Brain (organoid and tissue), 16 donors: ENCODE measurements at places on chromosomes 1 and 21.

- no peak for DNase-seq
These were observed 37.4 kb downstream of the SMYD2 start for GRCh38 chr1:214318356-214318755.

GRCh38 chr1:208182880-208183645 is 61.1 kb downstream of the PLXNA2 start:
- DNase-seq = no peak

DNA sequence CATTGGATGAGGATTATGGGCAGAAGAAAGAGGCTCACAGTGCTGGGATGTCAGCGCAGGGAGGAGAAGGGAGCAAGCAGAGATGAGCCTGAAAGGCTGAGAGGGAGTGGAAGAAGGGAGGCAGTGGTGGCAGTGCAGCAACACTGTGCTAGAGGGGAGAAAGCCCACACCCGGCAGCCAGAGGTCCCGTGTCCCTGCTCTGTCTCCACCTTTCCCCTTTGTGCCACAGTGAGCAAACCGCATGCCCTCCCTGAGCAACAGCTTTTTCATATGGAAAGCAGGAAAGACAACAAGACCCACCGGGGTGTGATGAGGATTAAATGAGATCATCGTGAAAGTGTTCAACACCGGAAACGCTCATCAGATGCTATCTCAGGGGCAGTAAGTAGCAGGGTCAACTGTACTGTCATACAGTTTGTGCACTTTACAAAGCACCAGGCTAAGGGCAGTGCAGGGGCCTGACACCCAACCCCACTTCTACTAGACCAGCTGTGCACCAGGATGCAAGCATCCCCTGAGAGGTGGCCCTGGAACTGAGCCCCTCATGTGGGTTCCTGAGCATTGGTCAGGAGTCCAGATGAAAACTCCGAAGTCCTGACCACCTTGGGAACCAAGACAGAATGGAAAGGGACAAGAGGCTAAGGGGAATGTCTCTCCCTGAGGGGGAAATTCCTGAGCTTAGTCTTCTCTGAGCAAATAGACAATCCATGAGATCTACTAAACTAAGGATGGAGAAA is 9.1 kb downstream of the NHLH1 start:
- DNase-seq = no peak

DNA sequence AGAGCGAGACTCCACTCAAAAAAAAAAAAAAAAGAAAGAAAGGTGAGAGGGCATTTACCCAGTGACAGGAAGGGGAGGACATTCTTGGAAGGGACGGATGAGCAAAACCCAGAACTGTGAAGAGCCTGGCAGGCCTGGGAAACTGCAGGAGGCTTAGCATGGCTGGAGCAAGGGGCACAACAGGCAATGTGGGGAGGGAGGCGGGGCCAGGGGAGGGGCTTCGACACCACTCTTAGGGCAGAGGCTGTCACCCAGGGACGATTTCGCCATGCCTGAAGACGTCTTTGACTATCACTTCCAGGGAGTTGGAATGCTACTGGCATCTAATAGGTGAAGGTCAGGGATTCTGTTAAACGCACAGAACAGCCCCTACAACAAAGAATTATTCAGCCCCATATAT is 184.0 kb downstream of the HUNK start:
- no peak for DNase-seq

DNA sequence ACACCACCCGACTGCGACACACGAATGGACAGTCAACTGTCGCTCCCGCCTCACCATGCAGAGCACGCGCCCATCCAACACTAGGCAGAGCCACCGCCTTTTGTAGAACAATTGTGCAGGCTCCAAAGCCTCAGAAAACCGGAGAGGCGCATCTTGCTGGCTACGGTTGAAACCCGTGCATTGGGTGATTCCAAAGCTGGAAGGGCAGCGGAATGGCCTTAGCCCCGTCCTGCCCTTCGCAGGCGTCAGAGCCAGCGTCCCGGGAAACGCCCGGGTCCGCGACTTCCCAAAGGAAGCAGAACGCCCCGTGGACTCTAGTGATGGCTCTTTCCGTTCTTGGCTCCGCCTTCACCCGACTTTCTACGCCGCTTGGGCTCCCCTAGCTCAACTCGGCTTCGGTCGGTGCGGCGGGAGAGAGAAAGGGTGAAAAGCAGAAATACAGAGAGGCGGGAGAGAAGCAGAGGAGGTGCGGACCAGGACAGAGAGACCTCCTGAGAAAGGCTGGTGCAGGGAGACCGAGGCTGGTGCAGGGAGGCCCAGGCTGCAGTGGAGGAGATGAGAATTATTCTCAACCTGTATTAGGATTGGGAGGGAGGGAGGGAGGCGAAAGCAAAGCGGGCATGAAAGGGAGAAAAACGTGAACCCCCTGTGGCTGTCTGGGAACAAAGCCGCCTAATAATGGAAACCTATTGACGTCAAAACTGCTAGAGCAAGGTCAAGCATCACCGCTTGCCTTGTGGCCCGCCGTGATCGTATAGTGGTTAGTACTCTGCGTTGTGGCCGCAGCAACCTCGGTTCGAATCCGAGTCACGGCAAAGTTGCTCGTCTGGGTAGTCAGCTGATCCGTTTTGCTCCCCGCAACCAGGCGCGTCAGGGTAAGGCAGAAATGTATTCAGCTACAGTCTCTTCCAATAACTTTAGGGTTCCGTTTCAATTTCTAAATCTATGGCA is 99.5 kb downstream of the PRKAB2 start:
- DNase-seq = peak; percentile 51

- no peak for DNase-seq
These were observed 2.9 kb downstream of the TNFAIP8L2 start for GRCh38 chr1:151159373-151159772.

- DNase-seq = no peak
These were observed 85.2 kb upstream of the KCND3 start for GRCh38 chr1:112074711-112075110.

GRCh38 chr1:218886101-218886871 is 287.4 kb upstream of the LYPLAL1 start:
- peak; percentile 31 for DNase-seq

GRCh38 chr1:207959141-207959825 is 48.4 kb upstream of the CD34 start:
- peak; percentile 35 for DNase-seq

GRCh38 chr1:8821084-8821483 is 3.6 kb upstream of the RERE start:
- no peak for DNase-seq

DNA sequence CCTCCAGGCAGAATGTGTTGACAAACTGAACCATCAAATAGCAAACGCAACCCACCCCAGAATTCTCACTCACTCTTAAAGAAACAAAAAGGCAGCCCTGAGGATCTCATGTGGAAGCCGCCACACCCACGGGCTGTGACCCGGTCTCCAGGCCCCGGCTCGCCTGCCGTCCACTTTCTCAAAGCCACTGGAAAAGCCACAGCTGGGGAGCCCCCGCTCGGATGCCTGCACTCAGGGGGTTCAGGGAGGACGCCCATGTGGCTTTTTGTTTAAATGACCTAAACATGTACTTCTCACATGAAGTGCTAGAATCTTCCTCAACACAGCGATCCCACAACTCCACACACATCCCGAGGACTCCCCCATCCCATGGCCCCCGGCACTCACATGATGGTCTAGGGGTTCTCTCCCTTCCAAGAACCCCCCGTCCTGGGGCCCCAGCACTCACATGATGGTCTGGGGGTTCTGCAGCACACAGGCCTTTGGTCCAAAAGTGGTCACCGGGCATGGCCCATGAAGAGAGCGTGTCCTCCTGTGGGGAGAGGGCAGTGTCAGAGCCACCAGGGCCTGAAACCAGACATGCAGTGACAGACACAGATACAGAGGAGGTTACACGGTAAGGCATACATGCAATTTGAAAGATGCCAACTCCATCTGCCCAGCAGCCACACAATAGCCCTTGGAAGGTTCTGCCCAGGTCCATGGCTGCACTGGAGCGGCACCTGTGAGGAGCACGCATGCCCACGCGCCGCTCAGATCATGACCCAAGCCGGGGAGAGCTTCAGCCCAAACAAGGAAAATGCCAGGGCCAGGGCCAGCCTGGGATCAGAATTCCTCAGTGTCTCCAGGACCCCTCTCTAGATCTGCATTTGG is 16.5 kb downstream of the NADK start:
- no peak for DNase-seq

- no peak for DNase-seq
These were observed 85.8 kb downstream of the NIBAN1 start for GRCh38 chr1:184888505-184888904.

GRCh38 chr1:178536844-178537371 is 24.0 kb downstream of the TEX35 start:
- peak; percentile 97 for DNase-seq

- peak; percentile 62 for DNase-seq
These were observed 547 bp downstream of the PDPN start for GRCh38 chr1:13583966-13584791.

GRCh38 chr1:80523861-80524260 is 1276.9 kb upstream of the ADGRL2 start:
- no peak for DNase-seq

DNA sequence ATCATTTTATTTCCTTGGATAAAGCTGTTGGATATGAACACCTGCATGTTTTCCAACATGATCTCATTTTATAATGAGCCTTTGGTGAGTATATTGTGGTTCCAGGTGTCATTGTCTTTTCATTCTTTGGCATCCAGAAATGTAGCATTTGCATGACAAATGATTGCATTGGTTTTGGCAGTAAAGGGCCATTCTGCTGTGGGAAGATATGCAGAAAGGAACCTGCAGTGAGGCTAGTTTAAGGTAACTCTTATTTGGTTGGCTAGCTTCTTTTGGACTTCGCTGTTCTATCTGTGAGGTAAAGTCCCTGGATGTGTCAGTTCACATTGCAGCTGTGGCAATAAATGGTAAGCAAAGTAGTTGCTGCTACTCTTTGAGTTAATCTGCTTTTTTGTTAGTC is 343.0 kb downstream of the AMY1C start:
- no peak for DNase-seq

DNA sequence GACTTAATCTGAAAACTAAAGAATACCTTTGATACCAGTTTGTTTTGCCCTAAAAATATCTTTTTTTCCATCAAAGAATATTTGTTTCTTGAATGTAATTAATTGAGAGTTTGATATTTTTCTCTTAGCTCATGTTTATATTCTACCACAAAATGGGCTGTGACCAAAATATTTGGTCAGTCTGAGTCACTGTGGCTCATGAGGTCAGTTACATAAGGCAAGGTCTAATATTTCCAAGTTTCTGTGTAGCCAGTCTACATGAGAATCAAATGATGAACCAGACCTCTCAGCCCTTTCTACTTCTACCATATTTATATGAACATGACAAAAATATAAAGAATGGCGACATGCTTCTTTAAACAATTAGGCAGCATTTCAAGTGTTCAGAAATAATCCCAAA is 83.0 kb upstream of the IVNS1ABP start:
- DNase-seq = no peak

DNA sequence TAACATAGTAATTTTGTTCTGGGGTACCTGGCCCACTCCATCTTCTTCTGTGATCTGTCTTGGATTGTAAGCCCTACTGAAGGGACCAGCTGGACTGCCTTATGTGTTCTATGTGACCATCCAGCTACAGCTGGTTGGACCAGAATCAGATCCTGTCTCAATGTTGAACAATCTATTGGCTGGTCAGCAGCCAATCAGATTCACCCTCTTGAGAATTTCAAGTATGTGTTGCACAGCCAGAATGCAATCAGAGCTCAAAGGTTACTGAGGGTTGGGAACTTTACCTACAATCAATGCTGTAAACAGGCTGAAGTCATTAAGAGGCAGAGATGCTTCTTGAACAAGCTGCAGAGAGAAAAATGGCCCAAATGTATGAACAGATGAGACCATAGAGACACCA is 61.9 kb downstream of the KCNC4 start:
- DNase-seq = no peak

GRCh38 chr1:7678491-7679158 is 92.5 kb upstream of the VAMP3 start:
- DNase-seq = no peak

DNA sequence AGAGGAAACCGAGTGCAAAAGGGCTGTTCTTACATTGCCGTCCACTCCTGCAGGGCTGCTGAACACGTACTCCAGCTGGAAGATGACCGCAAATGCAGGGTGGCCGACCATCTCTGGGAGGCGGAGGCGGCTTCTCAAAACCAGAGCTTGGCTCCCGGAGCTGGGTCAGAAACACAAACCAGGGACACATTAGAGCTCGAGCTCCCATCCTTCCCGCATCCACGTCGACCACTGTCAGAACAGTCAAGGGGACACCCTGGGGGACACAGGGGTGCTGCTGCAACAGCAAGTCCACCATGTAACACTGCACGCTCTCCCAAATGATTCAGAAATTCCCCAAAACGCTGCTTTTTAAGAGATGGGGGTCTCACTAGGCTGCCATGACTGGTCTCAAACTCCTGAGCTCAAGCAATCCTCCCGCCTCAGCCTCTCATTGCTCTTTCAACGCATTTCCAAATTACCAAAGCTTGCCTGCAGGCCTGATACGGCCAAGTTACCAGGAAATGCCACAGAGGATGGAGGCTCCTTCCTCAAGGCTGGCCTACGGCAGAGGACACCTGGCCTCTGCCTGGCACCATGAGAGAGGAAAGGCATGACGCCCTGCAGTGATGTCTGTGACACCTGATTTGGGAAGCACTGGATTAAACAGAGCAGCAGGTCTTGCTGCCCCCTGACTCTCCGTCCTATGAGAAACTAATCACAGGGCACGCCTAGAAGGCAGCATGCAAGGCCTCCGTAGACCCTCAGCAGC is 45.0 kb downstream of the NPHP4 start:
- no peak for DNase-seq

- no peak for DNase-seq
These were observed 120.7 kb downstream of the SMYD2 start for GRCh38 chr1:214401666-214402065.

DNA sequence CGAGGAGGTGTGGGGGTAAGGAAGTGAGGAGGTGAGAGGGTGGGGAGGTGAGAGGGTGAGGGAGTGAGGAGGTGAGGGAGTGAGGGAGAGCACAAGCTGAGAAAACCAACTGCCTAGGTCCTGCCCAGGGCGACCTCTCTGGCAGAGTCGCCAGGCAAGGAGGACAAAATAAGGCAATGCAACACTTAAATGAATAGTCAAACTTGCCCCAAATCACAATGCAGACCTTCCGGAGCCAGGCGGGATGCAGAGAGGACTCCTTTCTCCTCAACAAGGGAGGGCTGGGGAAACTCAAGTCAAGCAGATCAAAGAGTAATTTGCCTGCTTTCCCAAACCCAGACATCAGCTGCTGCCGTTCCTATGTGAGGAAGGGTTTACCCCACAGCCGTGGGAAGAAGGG is 86.0 kb downstream of the CCDC185 start:
- no peak for DNase-seq

DNA sequence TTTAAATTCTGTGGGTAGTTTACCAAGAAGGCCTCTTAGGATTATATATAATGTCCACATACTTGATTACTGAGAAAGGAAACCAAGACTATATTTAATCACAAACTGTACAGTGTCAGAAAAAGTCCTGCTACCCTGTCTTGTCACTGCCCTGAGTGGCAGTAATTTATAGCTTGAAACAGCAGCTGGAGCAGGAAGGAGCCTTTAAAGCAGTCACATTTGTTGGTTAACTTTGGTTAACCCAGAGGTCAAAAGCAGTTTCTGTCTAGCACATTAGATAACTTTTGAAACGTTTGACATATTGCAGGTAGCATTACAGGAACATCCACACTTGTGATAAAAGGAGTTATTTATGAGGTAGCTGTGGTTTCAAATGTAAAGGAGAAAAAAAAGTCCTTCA is 161.7 kb downstream of the ROR1 start:
- DNase-seq = no peak
